ENCODE measurements at places on chromosomes 12 and 14. TPM values are rescaled to one million over a fixed set of nuclear protein-coding genes. Genes with fewer than 3 reads are reported as not detected.

- DNase-seq: no peak
Observed at GRCh38 chr12:54173066-54173726, 15.6 kb downstream of the SMUG1 start.

- DNase-seq: no peak
Observed at GRCh38 chr12:47813511-47814196, 6.0 kb downstream of the HDAC7 start.

DNA sequence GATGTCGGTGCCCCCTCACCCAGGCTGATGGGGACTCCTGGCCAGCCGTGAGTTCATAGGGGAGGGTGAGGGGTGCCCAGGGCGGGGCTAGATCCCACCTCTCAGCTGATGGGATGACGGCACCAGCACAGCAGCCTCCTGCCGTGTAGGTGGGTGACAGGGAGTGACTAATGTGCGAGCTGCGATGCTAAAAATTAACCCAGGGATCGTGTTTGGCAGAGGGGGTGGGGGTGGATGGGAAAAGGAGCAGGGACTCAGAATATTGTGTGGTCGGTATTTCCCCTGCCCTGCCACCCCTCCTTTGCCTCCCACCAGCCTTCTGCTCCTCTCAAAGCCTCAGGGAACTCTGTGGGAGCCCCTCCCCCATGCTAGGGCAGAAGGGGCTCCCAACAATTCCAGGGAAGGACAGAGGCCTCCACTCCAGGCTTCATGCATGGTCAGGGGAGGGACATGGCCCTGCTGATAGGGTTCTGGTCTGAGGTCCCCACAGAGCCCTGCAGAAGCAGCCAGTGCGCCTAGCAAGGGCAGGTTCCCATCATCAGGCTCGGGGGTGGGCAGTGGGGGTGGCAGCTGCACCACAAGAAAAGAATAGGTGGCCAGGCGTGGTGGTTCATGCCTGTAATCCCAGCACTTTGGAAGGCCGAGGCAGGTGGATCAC is 12.5 kb downstream of the TAMALIN start:
- DNase-seq: no peak

- no peak for DNase-seq
Observed at GRCh38 chr12:121693155-121693687, 19.3 kb upstream of the TMEM120B start.

- DNase-seq: no peak
Observed at GRCh38 chr12:77601069-77601468, 229.6 kb upstream of the NAV3 start.

DNA sequence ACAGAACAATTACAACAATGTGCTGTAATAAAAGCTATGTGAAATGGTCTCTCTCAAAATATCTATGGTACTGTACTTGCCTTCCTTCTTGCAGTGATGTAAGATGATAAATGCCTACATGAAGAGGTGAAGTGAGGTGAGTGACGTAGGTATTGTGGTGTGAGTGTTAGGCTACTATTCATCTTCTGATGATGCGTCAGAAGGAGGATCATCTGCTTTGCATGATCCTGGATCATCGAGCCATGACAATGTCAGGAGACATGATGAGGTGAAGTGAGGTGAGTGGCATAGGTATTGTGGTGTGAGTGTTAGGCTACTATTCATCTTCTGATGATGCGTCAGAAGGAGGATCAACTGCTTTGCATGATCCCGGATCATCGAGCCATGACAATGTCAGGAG is 105.8 kb downstream of the KCNC2 start:
- DNase-seq: no peak

GRCh38 chr14:44653641-44654040 is 146.6 kb upstream of the FSCB start:
- DNase-seq: no peak

DNA sequence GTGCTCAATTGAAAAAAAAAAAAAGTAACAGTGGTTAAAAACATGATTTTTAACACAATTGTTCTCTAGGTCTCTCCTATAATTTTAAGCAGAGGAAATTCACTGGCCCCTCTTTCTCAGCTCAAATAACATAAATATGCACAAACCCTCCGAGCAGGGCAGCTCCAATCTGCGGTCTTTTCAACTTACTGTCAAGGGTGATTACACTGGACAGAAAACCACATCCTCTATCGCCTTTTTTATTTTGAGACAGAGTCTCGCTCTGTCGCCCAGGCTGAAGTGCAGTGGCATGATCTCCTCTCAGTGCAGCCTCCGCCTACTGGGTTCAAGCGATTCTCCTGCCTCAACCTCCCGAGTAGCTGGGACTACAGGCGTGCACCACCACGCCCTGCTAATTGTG is 16.5 kb upstream of the GABARAPL1 start:
- DNase-seq: no peak

DNA sequence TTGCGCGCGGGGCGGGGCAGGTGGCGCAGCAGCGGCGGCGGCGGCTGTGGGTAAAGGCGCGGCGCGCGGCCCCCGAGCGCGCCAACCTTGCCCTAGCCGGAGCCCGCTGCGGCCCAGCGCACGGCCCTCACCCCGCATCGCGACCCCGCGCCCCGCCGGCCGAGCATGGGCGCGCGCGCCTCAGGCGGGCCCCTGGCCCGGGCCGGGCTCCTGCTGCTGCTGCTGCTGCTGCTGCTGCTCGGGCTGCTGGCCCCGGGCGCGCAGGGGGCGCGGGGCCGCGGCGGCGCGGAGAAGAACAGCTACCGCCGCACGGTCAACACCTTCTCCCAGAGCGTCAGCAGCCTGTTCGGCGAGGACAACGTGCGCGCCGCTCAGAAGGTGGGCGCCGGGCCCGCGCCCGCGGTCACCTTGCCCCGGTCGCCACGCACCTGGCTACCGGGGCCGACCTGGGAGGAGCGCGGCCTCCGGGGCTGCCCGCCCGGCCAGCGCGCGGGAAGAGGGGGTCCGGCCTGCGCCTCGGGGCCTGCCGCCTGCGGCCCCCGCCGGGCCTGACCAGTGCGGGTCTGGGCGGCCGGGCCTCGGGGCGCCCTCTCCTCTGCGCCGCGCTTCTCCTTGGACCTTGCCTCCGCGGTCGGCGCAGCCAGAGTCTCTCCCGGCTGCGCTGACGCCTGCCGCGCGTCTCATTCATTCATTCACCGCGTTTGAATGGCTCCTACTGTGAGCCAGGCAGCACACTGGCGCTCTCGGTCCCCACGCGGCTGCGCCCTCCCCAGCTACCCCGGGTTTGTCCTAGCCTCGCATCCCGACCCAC is at the start of gene BRI3BP:
Gene BRI3BP (plus strand): TSS at position 20 of the 811 bp plus-strand sequence. CDS start 146 bp downstream, at position 166.
- DNase-seq: no peak

DNA sequence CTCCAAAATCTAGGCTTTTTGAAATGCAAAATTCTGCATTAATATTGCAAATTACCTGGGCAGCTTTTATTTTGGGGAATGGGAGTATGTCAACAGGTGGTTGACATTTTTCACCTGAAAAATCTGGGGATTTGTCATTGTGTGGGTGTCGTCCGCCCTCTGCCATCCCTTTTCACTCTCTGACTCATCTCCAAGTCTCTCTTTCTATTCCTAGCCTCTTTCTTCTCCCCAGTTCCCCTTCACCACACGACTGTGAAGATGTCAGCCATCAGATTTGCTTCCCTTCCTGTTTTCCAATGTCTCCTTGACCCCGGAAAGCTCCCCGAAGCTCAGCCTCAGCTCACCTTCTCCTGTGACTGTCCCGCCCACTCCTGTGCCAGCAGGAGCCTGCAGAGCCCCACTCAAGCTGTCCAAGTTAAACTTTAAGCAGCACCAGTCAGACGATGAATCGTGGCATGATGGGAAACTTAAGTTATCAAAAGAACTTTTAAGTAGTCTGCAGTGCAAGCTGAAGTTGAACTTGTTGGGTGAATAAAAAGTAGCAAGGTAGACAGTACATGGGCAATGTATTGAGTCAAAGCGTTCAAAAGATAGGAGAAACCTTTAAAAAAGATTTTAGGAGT is 590.2 kb downstream of the VRK1 start:
- no peak for DNase-seq

DNA sequence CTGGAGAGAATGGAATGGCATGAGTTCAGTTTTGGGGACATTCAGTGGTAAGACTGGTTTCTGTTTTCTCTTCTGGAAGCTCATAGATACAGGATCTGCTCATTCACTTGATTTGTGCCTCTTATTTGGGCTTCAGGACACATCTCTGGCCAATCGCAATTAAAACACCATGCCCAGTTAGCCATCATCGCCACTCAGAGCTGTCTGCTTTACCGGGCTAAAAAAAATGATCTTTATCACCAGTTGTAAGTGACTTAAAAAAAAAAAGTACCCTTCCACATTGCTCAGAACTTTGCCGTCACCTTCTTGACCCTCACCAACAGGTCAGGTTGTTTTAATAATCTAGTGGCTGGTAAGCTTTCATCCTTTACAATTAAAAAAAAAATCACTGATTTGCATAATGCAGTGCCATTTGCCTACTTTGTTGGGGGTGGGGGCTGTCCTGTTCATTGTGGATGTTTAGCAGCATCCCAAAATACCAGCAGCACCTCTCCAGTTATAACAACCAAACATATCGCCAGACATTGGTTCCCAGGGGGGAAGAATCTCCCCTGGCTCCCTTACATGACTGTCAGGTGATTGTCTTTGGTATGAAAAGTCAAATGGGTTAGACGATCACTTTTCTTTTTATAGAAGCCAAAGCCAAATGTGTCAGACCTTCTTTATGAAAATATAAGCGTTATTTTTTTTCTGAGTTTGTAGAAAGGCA is 150.1 kb downstream of the PRKCH start:
- no peak for DNase-seq

DNA sequence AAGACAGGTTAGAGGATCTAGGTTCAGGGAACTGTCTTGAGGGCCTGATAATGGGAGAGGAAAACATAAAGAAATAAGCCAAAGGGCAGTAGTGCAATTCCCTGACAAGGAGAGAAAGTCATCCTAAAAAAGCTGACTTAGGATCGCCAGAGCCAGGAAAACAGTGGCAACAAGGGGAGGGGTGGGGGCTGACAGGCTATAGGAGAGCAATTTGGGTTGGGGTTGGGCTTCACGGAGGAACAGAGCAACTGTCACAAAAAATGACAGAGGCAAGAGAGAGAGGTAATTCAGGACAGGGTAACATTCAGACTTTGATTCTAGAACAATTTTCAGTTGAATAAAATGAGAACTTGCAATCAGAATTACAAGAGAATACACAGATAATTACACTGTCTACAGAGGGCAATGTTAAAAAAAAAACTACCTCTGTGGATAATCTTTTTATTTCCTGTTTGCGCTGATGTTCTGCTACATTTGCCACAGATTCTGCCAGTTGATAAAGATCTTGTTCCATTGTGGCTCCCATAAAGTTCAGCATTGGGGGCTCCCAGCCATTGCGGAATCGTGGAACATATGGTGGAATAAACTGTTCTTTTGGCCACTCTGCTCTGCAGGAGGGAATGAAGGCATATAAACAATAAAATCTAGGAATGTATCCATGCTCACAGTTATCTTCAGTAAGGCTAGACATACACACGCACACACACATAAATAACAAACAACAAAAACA is 138.6 kb downstream of the EPS8 start:
- no peak for DNase-seq

- DNase-seq: no peak
Observed at GRCh38 chr14:99678198-99678597, 5.9 kb upstream of the CYP46A1 start.

GRCh38 chr12:51005671-51006070 is 20.5 kb downstream of the SLC11A2 start:
- no peak for DNase-seq

- DNase-seq: no peak
Observed at GRCh38 chr14:37584211-37585100, 10.6 kb downstream of the FOXA1 start.

DNA sequence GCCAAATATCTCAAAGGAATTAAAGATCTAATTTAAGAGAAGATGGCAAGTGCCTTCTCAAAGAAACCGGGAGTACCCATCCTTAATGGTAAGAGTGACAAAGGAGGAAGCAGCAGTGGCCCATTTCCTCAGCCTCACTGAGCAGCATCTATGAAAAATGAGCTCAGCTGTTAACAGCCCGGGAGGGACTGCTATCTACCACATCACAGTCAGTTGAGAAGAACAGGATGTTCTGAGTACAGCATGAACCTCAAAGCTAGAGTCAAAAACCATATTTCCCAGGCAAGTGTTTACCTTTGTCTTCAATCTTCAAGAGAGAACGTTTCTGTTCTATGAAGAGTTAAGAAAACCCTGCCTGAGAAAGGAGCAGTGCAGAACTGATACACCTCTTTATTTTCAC is 115.0 kb downstream of the BTG1 start:
- no peak for DNase-seq

- no peak for DNase-seq
Observed at GRCh38 chr12:29726321-29726692, 57.4 kb downstream of the TMTC1 start.

DNA sequence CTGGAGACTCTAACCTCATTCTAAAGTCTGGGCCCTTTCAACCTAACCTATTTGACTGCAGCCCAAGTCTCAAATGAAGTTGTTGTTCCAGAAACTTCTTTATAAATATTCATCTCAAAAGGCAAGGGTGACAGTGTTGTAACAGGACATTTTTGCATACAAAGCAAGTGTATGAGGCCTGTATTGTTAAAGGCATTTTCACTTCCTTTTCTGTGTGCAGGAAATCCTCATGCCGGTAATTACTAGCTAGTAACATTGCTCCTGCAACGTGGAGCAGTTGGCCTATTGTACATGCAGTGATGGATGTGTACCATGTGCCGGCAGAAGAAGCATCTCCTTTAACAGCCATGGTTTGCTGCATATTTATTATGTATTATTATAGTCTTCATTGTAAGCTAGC is 156.5 kb upstream of the RMST start:
- no peak for DNase-seq

DNA sequence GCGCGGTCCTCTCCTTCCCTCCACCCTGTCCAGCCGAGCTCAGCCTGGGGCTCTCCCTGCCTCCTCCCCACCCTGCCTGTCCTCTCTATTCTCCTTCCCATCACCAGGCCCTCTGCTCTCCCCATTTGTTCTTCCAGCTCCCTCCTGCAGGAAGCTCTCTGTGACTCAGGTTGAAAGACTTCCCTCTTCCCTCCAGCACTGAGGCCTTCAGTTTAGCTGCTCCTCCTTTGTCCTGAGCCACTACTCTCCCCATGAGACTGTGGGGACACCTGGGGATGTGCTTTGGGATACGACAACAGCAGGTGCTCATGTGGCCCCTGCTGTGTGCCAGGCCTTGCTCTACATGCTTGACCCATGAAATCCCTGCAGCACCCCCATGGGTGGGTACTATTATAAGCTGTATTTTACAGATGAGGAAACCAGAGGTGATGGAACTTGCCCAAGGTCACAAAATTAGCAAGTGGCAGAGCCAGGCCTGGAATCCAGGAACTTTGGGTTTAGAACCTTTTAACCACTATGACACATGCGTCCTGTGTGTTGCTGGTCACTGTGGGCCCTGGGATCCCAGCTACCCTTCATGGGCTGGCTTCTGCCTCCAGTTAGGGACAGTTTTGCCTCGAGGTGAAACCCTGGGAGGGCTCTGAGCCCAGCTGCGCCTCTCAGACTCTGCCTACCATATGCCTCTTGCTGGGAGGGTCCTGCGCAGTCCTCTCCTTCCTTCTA is 5.5 kb downstream of the KRT80 start:
- no peak for DNase-seq

Gene C3AR1
- 21.8 TPM for total RNA-seq

Gene USP5
- 70.1 TPM for total RNA-seq

Gene AQP5
- total RNA-seq: 0.71 TPM

Gene BCL11B
- total RNA-seq: 0.85 TPM

Gene FGF6
- not detected for total RNA-seq
